COR-L47 (cell line): ENCODE measurements at places on chromosomes 11 and 22.

DNA sequence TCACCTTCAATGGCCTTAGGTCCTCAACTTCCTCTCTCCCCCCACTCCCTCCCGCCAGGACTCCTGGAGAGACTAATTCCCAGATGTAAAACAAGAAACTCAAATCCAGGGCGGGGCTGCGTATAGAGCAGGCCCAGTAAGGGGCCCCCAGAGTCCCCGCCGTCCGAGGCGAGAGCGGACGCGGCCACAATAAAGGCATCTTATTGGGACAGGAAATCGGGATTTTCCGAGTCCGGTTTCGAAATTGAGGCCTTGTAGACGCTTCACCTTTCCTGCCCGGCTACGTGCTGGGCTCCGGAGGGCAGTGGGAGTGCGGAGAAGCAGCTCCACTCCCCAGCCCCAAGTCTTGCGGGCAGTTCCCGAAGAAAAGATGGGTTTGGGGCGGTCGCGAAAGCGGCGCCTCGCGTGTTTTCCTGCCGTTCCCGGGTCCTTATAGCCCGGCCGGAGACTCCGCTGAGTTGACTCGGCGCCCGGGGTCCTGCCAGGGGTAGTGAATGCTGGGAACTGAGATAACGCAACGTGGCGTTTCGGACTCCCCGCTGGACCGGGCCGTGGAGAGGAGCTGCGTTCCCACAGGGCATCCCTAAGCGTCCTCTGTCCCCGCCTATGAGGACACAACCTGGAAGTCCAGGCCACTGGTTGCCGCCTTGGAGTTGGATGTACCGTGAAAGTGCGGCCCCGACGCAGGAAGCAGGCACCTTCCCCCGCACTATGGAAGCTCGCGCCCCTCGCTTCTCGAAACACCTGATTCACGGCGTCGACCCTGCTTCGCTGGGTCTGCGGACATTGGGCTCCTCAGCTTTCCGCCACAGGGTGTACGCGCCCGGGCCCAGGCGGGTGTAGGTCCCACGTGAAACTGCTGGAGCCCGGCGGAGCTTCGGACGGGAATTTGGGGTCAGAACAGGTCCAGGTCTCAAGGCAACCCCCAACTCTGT, 4.8 kb upstream of the CHRM1 start:
- no peak for DNase-seq

DNA sequence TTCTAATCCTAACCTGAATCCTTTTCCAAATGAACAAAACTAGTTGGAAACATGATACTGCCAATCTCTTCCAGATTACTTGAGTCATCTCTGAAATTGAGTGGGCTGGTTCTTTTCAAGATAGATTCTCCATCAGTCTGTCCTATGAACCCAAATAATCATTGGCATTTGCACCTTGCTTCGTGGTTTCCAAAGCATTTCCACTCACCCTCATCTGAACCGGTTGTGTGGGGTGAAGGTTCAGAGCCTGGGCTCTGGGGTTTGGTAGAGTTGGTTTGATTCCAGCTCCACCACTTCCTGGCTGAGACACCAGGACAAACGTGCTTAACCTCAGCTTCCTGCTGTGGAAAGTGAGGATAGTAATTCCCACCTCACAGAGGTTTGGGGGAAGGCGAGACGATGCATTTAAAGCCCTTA, 206.4 kb upstream of the E2F8 start:
- no peak for DNase-seq

- peak; percentile 36 for DNase-seq
Measured at GRCh38 chr22:50731811-50732624, 6.0 kb upstream of the ACR start.

GRCh38 chr11:96869207-96869606, 479.4 kb downstream of the JRKL start:
- DNase-seq = no peak

GRCh38 chr11:17439316-17439782, 37.3 kb downstream of the ABCC8 start:
- DNase-seq = peak; percentile 86

- no peak for DNase-seq
Measured at GRCh38 chr22:25673713-25674112, 68.3 kb upstream of the MYO18B start.

- DNase-seq = no peak
Measured at GRCh38 chr11:134071306-134071705, 2.4 kb downstream of the JAM3 start.

GRCh38 chr11:109040303-109040702, 375.4 kb downstream of the DDX10 start:
- DNase-seq = no peak

DNA sequence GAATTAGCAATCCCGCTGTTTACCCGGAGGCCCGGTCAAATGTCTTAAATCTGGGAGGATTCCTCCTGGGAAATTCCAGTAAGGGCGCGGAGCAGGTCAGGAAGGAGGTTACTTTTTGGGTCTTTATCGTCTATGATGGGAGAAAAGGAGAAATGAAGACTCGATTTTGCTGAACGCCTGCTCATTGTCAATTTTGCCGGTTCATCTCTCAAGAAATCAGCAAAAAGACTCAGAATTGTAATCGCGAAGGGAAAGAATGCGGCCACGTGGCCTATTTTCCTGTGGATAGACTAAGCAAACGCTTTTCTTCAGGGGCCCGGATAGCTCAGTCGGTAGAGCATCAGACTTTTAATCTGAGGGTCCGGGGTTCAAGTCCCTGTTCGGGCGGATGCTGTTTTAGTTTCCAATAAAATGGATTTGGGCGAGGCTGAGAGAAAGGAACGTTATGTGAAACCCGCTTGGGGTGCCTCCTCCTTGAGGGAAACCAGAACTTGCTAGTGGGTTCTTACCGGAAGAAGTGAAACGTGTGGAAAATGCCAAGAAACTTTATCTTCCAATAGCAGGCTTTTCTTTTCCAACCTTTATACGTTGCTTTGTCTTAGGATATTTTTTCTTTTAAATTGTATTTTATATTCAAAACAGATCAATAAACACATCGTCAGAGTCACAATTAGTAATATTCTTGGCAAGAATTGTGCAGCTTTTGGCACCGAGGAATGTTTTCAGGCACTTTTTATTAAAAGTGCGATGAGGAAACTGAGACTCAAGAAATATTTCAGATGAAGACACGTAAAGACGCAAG, 45.0 kb downstream of the OR4D9 start:
- peak; percentile 61 for DNase-seq

DNA sequence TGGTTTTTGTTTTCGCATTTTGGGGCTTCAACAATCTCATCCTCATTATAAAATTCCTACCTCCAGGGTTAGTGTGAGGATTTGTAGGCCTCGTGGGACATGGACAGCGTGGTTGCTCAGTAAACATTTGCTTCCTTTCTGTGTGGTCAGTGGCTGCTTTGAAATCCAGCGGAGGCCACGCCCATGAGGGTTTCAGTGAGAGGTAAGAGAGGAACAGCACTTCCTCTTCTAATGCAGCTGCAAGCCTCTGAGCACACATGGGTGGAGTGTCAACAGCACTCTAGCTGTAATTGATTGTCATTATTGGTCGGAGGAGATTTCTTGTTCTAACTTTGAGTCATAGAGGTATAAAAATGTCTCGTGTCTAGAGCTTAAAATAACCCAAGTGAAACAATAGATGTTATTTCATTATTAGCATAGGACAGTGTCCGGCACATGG, 6.0 kb upstream of the ARHGAP42 start:
- peak; percentile 49 for DNase-seq

- no peak for DNase-seq
Measured at GRCh38 chr11:120413480-120413879, 77.3 kb downstream of the ARHGEF12 start.

GRCh38 chr11:72373163-72373562, 61.2 kb downstream of the CLPB start:
- peak; percentile 71 for DNase-seq

GRCh38 chr11:61630089-61630488, 49.2 kb upstream of the SYT7 start:
- no peak for DNase-seq

- no peak for DNase-seq
Measured at GRCh38 chr11:128165572-128165971, 421.8 kb downstream of the ETS1 start.

DNA sequence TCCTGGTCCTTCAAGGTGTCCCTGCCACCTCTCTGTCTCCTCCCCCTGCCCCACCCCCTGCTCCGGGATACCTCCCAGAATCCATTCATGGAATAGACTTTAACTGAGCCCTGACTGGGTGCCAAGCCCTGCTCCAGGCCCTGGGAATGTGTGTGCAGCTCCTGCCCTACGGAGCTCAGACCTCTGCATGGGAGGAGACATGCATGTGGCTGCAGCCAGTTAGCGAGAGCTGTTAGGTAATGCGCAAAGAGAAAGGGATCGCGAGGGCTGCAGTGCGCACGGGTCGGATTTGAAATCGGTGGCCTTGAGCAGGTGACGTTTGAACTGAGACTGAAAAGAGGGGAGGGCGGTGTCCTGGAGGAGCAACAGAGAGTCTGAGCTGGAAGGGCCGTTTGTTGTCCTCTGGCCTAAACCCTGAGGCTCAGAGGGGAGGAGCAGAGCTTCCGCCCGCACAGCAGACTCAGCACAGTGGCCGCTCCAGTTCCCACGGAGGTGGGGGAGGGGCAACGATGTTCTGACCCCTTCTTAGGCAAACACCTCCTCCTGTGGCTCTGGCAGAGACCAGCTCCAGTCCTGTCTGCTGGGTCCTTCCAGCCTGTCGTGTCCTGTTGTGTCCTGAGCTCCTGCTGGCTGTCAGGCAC, 19.8 kb upstream of the LRRC10B start:
- no peak for DNase-seq

DNA sequence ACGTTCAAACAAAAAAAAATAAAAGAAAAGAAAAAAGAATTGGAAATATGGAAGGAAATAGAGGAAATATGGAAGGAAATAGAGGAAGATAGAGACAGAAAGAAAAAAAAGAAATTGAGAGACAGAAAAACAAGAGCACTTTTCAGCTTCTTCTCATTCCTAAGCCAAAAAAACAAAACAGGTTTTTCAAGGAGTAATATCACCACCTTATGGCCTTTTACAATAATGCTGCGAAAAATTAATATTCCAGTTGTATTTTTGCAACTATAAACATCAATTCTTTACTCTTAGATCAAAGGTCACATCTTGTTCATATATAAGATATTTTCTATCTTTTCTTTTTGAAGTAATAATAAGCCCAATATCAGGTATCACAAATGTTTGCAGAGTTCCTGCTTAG, 328.3 kb downstream of the FAT3 start:
- DNase-seq = no peak

DNA sequence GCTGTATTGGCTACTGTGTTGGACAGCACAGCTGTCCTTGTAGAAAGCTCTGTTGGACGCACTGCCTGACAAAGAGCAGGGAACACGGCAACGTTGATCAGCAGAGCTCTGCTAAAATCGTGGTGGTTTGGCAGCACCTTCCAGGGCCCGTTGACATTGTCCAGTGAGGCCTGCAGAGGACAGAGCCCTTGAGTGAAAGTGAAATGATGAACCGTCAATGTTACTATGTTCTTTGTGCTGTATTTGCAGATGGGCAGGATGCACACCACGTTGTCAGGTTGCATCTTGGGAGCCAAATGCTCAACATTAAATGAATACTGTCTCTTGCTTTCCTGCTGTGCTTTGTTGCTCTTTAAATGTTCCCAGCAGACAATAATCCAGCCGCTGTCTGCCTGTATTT, 69.7 kb downstream of the NELL1 start:
- peak; percentile 65 for DNase-seq

GRCh38 chr11:62605467-62605866, 3.8 kb upstream of the MTA2 start:
- DNase-seq = no peak

DNA sequence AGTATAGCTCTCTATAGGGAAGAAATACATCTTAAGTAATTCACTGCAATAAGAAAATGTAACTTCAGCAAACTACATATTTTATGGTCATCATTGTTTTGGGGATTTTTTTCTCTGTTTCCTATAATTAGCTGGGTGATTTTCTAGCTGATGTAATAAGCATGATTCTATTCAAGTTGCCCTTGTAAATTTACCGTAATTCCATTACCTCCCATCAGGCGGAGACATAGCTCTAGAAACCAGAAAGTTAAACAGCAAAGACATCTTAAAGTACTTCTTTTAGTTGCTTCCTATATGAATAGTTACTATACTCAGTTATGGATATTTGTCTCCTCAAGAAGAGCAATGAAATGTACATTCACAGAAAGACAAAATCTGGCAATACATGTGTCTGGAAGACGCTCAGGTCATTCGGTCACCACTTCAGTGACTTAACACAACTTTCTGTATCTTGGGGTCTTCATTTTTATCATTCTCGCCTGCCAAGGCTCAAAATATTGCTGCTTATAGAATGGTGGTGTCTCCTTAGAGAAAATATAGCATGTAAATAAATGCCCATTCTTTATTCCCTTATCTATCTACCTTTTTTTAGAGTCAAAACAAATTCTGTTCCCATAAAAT, 239.9 kb upstream of the ZC3H12C start:
- peak; percentile 5 for DNase-seq

DNA sequence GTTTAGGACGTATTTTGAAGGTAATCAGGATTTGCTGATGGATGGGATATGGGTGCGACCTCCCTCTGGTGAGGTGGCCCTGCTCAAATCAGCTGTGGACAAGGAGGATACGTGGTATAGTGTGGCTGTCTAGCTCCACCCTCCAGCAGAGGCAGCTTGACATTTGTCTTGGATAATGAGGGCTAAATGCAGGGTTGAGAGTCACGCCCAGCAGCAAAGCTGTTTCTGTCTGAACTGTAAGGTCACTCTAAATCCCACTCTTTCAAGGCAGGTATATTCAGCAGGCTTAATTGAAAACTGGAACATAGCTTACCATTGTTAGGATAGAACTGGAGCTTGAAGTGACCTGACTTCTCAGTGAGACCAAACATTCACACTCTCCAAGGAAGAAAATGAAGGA, 98.7 kb downstream of the SWAP70 start:
- DNase-seq = no peak
